Activated CD4-positive, alpha-beta T cell treated with anti-CD3 and anti-CD28 coated beads, Interleukin-2, Interleukin-6, amounts not matched to agents 100 ng/mL and 50 ng/mL, durations not matched to agents 16 hours and 8 hours (primary cell): ENCODE measurements at places on chromosomes 5 and 9.

- DNase-seq, result no peak
These were observed 55.0 kb upstream of the FABP6 start for GRCh38 chr5:160174290-160174689.

- DNase-seq, result no peak
These were observed 104.7 kb downstream of the GOLPH3 start for GRCh38 chr5:32069396-32069795.

DNA sequence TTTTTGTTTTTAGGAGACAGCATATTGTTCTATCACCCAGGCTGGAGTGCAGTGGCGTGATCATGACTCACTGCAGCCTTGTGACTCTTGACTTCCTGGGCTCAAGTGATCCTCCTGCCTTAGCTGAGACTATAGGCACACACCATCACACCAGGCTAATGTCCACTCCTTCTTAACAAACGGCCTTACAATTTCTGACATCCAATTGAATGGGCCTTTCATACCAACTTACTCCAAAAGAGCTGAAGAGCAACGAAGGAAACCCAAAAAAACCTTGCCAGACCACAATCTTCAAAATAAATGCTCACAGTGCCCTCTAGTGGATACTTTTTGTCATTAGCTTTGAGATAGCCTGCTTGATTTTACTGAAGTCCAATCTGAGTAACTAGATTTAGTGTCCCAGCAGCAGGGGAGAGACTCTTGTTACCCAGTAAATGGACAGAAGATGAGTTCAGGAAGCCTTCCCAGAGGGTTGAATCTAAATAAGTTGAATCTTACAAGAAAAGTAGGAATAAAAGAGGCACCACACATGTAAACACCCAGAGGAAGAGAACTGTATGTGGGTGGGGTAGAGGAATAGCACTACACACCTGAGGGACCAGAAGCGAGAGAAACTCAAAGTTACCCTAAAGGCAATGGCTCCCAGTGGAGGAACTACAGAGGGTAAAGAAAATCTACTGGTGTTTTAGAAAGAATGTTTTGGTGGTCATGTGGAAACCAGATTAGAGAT lies 9.3 kb downstream of the ZNF622 start:
- DNase-seq, result peak; percentile 67

DNA sequence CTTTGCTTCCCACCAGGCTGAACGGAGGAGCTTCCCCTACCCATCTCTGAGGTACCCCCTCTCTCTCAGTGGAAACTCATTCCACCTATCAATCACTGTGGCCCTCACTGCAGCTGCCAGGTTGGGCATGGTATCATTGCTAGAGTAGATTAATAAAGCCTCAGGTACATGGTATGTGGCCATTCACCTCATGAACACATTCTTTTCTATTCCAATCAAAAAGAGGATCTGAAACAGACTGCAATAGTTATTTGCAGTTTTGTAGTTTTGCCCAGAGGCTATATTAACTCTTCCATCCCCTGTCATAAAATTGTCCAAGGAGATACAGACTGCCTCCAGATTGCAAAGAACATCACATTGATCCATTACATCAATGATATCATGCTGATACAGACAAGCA lies 85.8 kb upstream of the MVB12B start:
- no peak for DNase-seq

GRCh38 chr5:117649821-117650220 lies 1075.2 kb upstream of the SEMA6A start:
- no peak for DNase-seq
